ENCODE measurements at places on chromosomes 12 and 14.

DNA sequence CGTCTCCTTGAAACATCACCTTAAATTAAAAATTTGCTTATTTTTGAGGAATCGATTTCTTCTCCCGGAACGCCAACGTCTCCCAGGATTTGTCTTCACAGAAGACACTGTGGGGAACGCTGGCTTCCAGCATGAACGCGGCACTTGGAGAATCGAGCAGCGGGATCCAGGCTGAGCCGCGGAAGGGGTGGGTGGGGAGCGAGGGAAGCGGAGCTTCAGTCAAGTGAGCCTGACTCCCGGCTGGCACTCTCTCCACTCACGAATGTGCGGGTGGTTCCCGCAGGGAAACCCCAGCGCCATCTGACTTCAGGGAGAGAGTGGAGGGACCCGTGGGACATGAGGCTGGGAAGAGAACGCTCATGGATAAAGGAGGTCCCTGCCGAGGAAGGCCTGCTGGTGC, 506.0 kb upstream of the TMEM132C start:
- DNase-seq = no peak

DNA sequence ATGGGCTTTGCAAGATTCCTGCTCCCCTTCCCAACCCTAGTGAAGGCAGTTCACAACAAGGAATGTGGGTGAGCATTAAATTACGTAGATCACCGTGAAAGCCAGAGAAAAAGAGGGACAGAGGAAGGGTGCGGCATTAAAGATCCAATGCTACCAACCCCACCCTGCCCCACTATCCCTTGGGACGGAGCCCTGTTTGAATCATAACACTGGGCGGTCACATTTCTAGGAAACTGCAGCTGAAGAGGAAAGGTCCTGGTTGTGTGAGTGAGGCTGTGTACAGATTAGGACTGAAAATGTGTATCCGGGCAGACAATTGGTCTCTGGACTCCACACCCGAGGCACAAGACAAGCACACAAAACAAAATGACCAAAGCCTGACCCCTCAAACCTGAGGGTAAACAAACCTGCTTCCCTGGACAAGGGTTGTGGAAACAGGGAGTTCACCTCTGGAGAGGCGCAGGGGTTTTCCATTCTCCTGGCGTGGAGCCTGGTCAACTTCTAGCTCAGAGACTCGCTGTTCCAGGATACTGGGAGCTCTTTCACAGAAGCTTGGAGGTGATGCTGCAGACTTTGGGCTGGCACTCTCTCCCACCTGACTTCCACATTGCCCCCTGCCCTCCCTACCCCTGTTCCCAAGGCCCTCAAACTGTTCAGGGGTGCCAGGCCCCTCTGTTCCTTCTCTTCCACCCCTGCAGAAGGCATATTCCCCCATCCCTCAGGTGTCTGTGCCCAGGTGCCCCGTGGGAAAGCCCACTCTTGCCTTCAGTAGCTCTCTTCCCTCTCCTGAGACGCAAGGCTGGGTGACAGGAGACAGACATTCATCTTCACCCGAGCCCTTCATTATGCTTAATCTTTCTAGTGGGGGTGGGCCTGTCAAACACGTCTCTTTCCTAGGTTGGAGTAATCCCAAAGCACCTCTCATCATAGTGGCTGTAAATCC, 16.5 kb downstream of the NINJ2 start:
- no peak for DNase-seq

DNA sequence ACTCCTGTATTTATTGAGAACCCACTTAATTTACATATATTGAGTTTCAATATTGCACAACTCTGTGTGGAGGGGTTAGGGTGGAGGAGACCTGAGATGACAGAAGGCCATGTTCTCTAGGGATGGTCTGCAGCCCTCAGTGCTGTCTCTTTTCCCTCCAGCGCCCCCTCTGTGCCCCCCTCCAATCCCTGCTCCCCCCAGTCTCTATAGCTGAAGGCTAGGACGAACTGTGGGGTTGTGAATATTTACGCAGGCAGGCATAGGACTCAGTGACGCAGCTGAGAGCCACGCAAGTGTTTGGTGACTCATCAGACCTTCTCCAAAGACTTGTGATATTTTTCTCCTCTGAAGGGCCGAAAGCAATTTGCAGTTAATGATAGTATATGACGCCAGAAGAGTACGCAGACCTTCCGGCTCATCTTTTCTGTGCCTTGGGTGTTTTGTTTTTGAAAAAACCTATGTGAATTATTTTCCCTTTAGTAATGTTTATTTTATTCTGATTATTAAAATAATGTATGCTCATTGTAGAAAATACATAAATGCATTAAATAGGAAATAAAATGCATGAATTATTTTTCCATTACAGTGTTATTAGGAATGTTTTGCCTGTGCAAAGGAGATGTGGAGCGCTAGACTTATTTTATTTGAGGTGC, 85.3 kb downstream of the SLC25A47 start:
- DNase-seq = no peak

DNA sequence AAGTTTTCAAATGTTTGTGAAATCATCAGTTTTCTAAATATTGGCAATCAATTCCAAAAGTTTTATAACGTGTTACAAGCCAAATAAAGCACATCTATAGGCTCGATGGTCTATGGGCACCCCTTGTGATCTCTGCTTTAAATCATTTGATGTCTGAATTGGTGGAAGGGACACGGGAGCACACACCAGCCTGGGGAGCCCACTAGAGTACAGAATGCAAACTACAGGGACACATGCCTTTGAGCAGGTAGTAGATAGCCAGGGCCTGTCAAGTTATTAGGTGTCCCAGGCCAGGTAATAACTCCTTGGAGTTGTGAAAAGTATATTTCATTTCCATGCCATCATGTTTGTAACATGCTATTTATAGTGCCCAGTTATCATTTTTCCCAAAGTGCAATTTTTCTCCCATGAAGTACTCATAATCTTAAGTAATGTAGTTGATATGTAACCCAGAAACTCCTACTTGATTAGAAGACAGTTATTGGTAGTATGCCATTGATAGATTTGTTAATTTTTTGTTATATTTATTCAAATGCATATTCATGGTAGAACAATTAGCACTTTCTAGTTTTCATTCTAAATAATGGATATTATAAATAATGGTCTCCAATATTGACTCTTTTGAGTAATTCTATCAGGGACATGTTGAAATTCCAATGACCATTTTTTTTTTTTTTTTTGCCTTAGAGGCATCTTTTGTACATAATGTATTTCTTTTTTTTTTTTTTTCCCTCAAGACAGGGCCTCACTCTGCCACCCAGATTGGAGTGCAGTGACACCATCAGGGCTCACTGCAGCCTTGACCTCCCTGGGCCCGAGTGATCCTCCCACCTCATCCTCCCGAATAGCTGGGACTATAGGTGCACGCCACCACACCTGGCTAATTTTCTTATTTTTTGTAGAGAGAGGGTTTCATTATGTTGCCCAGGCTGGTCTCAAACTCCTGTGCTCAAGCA, 96.9 kb upstream of the FGD4 start:
- no peak for DNase-seq

DNA sequence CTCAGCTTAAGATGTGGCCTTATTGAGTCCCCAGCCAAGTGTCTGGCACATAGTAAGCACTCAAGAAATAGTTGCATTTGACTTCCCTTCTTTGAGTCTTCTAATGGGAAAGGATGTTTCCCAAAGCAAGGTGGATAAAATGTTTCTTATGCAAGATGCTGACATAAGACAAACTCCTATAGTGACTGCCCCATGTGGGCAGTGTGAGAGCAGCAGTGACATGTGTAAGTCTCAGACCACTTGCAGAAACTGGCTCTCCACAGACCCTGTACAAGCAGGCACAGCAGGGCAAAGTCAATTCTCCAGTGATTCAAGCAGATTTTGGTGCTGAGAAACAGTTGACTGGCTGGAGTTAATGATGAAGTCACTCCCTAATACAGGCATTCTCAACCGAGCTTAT, 255.3 kb downstream of the ANO2 start:
- no peak for DNase-seq
